Epithelial cell of prostate (primary cell): ENCODE measurements at places on chromosomes 6 and 20.
A peak's percentile ranks its signal among the peaks of the same experiment; 100 is the strongest.

DNA sequence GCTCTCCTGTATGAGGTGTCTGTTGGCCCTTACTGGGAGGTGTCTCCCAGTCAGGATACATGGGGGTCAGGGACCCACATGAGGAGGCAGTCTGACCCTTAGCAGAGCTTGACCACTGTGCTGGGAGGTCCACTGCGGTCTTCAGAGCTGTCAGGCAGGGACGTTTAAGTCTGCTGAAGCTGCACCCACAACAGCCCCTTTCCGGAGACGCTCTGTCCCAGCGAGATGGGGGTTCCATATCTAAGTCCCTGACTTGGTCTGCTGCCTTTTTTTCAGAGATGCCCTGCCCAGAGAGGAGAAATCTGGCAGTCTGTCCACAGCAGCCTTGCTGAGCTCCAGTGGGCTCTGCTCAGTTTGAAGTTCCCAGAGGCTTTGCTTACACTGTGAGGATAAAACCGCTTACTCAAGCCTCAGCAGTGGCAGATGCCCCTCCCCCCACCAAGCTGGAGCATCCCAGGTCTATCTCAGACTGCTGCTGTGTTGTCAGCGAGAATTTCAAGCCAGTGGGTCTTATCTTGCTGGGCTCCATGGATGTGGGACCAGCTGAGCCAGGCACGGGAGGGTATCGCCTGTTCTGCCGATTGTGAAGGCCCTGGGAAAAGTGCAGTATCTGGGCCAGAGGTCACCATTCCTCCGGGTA, 36.3 kb upstream of the IBTK start:
- DNase-seq = no peak

DNA sequence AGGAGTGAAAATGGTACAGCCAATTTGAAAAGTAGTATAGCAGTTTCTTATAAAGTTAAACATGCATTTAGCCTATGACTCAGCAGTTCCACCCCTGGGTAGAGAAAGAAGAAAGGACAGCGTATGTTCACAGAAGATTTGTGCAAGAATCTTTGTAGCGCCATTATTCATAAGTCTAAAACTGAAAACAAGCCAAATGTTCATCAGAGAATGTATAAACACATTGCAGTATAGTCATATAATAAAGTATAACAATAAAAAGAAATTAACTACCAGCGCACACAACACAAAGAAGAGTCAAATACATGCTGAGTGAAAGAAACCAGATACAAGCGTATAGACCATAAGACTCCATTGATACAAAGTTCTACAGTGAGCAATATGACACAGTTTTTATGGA, 294.0 kb downstream of the SAMD5 start:
- DNase-seq = no peak

GRCh38 chr6:34924831-34925625, 36.0 kb downstream of the ANKS1A start:
- no peak for DNase-seq

GRCh38 chr20:50711113-50711825, 19.9 kb upstream of the RIPOR3 start:
- no peak for DNase-seq

GRCh38 chr6:99016355-99016754, 68.6 kb upstream of the FBXL4 start:
- no peak for DNase-seq

DNA sequence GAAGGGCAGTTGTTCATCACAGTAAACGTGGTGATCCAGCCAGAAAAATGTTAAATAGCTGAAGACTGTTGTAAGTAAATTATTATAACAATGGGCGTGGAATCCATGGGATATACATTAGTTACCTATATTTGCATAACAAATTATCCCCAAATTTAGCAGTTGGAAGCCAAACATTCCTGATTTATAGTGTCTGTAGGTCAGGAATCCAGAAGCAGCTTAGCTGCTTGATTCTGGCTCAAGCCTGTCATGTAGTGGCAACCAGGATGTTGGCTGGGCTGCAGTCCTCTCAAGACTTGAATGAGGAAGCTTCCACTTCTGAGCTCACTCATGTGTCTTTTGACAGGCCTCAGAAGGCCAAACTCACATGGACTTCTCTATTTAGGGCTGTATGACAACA, 6.9 kb upstream of the ADGRB3 start:
- no peak for DNase-seq

DNA sequence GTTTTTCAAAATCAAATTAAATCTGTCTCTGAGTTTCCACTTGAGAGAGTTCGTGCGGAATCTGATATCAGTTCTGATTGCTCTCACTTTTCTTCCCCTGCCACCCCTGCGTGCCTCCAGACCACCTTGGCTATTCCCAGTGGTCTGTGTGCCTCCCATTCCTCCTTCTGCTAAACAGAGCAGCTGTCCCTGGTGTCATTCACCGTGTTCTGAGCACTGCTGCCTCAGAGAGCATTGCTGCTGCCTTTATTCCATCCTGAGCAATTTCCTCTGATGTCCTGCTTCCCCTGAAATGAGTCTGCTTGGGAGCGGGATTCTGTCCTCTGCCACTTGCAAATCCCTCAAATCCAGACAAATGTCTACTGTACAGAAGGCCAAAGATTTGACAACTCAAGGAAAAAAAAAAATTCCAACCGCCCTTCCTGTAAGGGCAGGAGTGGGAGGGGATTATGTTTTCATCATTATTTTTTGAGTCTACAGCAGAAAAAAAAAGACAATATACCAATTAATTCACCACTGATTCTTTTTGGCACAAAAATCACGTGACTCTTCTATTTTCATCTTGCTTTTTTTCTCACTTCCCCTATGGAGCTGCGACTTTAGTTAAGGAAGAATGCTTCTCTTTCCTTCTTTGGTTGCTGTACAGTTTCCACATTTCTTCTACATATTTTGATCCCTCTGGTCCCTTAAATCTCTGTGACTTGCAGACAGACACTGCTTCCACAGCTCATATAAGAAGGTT, 833.0 kb downstream of the EPHA7 start:
- DNase-seq = no peak

GRCh38 chr6:4986999-4987398, 16.8 kb downstream of the RPP40 start:
- DNase-seq = no peak

DNA sequence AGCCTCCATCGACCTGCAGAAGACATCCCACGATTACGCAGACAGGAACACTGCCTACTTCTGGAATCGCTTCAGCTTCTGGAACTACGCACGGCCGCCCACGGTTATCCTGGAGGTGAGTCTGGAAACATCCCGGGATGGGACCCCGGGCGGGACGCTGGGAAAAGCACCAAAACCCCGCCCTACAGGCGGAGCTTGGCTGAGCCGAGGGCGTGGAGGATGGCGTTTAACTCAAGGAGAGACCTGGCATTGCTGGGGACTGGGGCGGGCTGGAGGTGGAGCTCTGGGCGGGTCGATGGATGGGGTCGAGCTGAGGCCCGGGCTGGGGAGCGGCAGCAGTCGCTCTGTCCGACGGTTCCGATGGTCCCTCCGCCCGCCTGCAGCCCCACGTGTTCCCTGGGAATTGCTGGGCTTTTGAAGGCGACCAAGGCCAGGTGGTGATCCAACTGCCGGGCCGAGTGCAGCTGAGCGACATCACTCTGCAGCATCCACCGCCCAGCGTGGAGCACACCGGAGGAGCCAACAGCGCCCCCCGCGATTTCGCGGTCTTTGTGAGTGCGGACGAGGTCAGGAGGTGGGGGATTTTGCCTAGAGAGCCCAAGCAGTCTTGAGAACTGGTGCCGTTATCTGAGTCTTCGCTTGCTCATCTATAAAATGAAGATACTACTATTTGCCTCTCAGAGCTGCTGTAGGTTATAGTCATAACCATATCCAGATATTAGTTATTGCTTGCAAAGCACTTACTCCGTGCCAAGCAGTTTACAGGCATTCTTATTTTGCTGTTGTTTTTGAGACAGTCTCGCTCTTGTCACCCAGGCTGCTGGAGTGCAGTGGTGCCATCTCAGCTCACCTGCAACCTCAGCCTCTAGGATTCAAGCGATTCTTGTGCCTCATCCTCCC, 3.8 kb downstream of the SPAG4 start:
- no peak for DNase-seq

- no peak for DNase-seq
Measured at GRCh38 chr20:33281550-33282146, 1.4 kb upstream of the BPIFB1 start.

DNA sequence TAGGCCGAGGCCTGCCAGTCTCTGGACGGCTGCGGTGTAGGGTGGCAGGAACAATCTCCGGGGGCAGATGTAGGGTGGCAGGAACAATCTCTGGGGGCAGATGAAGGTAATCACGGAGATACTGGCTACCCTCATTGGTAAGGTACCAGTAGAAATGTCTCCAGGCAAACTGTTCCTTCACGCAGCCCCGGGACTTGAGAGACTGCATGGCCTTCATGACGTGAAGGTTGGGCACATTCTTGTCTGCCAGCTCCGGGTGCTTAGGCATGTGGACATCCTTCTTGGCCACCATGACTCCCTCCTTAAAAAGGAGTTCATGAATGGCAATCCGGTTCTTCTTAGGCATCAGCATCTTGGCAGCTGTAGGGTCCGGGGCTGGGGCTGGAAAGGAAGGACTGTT, 6.1 kb downstream of the FAM110A start:
- no peak for DNase-seq

DNA sequence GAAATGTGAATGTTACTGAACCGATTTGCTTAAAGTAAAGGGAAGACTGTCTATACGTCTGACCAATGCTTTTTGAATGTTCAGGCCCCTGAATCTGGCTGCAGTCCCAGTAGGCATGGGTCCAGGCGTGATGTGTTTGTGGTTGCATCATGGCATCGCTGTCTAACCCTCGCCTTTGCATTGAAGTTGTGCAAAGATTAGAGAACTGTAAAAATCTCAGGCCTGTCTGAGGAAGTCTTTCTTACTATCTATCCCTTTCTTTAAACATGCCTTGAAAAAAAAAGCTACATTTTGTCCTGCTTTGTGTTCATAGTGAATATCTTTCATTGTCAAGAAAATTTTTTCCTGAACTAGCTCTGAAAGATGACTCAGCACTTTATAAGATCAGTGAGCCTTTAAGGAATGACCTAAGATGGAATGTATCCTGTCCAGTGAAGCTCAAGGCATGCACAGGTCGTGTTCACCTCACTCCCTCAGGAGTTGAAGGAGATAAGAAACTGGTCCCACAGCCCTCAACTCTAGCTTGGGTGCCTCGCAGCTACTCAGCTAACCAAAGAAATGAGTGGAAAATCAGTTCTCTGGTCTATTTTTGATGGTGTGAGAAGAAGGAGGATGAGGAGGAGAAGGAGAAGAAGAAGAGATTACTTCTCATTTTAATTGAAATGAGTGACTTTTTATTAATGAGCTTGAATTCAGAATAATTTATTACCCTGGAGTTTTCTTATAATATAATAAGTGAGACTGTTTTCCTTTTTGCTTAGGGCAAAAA, 48.6 kb downstream of the TPD52L1 start:
- peak; percentile 49 for DNase-seq

DNA sequence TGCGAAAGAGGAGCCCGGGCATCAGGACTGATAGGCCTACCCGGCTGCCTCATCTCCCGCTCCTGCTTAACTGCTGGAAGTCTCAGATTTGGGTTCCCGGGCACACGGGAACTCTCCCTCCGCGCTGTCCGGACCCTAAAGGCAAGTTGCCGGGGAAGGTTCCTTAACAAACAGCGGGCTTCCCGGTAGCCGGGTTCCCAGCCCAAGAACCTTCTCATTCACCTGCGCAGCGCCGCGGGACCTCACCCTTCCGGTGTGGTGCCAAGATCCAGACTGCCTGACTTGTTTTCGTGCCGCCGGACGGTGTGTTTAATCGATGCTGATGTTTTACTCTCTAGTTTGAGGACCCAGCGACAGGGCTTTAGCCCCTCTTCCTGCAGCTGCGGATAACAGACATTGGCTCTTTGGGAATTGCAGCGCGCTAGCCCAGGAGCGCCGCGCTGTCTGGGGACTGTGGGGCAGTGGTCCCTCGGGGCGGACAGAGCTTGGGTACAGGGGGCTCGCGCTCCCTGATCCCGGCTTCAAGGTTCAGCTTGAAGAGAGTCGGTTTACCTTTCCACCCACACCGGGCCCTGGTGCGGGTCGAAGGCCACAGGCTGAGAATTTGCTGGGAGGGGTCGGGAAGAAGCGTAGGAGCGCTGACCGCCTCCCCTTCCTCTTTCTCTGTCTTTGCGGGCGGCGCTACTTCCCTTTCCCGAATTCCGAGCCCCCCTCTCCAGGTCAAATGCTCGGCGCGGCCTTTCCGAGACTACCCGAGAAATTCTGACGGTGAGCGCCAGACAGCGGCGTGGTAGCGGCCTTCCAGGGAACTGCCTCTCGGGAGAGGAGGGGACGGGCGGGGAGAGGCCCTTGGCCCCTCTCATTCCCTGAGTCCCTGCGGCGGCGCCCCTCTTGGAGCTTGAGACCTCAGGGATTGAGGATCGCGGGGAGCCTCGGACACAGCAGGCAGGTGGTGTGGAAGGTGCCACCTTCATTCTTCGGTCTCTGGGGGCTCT, 17.2 kb downstream of the ABT1 start:
- no peak for DNase-seq

DNA sequence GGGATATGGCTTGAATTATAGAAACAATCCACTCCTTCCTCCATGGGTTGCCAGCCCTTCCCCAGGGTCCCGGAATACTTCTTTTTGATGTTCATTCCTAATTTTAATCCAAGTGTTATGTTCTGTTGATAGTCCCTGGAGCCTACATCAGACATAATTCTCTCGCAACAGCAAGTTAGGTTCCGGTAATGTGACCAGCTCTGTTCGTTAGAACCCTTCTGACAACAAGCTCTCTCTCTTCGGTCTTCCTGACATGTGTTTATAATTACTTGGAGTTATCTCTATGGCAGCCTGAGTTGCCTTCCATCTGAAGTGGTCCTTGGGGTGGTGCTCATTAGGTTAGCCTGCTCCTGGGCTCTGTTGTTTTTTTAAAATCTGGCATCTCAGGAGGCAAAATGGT, 506.9 kb upstream of the JARID2 start:
- no peak for DNase-seq

DNA sequence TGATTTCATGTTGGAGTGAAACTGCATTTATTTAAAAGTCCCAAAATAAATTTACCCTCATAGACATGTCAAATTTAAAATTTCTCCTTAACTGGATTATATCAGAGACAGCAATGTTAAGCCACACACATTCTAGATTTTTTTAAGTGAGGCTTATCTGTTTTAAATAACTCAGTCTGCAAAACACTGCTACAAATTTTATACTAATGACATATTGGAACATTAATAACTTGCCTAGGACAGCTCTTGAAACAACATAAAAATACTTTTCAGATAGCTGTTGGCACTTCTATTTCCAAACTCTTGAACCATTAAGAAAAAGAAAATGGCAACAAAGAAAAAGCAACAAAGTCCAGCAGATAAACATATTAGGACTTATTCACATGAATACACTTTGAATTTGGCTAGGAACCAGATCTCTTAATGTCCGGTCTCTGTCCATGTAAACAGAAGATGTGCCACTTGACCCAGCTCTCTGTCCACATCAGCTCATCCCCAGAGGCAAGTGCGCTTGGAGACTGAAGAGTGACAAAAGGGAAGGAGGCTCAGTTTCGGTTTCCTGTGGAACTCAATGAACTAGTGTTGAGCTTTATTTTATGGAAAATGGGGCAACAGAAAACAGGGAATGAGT, 219.3 kb upstream of the THBS2 start:
- no peak for DNase-seq
